ENCODE measurements at places on chromosomes 11 and 22.
A peak's percentile ranks its signal among the peaks of the same experiment; 100 is the strongest.

DNA sequence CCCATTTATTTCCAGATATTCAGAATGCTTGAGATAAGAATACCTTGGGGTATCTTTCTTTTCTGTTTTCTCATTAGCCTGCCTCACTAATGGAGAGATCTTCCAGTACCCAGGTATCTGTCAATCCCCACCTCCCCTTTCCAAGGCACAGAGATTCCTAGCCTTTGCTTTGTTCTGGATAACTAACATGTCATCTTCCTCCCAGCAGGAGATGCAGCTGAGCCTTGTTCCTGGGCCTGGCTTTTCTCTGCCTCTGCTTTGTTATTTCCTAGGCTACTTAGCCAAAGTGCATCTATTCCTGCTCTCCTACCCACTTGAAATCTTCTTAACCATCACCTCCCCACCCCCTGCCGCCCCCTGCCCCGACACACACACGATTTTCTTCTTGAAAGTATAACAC, 297.1 kb downstream of the NELL1 start:
- DNase-seq: no peak

DNA sequence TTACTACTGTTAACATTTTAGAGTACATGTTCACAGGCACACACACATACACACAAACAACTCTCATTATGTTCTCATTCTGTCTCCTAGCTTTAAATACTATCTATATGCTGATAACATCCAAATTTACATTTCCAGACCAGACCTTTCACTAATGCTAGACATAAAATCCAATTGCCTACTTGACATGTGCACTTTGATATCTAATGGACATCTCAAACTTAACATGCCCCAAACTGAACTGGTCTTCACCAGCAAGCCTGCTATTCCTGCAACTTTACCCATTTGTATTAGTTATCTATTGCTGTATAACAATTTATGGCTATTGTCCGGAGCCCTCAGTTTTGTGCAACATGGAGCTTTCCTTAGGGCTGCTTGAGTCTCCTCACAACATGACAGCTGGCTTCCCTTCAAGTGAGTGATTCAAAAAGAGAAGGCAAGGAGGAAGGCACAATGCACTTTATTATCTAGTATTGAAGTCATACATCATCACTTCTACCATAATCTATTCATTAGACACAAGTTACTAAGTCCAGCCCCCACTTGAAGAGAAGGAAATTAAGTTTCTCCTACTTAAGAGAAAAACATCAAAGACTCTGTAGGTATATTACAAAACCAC, 3.0 kb downstream of the SLC36A4 start:
- no peak for DNase-seq

GRCh38 chr11:39804271-39804670, 1655.2 kb downstream of the LRRC4C start:
- DNase-seq: no peak

DNA sequence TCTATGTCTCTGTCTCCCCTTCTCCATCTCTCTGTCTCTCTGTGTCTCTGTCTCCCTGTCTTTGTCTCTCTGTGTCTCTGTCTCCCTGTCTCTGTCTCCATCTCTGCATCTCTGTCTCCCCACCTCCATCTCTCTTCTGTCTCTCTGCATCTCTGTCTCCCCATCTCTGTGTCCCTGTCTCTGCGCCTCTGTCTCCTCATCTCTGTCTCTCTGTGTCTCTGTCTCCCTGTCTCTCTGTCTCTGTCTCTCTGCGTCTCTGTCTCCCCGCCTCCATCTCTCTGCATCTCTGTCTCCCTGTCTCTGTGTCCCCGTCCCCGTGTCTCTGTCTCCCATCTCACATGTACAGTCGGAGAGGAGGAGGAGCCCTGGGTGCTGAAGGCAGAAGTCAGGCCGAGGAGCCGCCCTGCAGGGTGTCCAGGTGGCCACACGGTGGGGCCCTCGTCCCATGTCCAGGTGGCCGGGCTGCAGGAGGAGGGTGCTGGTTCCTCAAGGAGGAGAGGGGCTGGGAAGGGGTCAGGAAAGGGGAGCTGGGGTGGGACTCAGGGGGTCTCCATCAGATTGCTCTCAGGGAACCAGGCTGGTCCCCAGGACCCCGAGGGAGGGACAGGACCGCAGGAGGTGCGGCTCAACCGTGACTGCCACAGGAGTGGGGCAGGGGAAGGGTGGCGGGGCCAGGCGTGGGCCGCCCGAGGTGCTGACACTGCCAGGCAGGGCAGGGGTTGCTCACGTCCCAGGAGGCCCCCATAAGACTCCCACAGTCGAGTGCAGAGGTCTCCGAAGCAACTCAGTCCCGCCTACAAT, 25.6 kb upstream of the TH start:
- peak; percentile 84 for DNase-seq

DNA sequence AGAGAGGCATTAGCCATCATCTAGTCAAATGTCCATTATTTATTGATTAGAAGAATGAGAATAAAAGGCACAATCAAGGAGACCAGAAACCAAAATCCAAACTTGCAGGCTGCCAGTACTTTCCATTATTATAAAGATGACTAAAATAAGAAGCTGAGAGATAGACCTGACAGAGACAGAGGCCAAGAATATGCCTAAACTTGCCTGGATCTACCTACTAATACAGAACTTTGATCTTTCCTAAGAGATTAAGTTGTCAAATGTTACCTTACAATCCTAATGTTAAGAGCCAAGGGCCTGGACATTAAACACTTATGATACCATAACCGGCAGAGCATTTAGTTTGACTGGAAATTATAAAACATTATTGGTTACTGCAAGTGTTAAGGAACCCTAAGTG, 6.2 kb downstream of the LGR4 start:
- DNase-seq: peak; percentile 25

GRCh38 chr22:28142361-28142961, 223.4 kb upstream of the PITPNB start:
- no peak for DNase-seq

DNA sequence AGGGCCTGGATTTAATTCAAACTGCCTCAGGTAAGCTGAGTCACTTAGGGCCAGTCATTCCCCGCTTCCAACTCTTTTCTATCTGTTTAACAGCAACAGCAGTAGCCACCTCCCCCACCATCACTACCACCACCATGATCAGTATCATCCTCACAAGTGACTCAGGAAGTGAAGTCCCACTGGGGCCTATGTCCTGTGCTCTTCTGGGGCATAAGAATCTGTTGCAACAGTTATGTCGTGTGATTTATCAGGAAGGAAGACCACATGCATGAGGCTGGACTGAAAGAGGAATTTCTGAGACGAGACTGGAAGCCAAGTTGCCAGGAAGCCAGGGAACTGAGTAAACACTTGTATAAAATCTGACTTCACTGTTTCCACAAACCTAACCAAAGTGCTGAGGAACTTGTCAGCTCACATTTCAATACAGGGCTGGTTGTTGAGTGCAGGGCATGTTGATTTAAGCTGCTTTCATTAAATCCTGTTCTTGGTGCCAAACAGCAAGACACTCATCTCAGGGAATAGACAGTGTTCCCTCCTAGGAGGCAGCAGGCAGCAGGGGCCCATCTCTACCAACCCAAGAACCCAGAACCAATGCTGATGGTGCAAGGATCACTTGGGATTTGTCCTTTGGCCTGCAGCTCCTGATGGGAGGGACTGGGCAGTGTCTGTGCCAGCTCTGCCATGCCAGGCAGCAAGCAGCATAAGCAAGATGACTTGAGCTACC, 226.7 kb upstream of the NARS2 start:
- DNase-seq: peak; percentile 26

- peak; percentile 36 for DNase-seq
Measured at GRCh38 chr22:35838855-35839576, 121.3 kb downstream of the APOL5 start.

- peak; percentile 41 for DNase-seq
Measured at GRCh38 chr22:35045451-35045850, 20.5 kb upstream of the ISX start.

- no peak for DNase-seq
Measured at GRCh38 chr11:90747057-90747456, 524.2 kb upstream of the CHORDC1 start.

DNA sequence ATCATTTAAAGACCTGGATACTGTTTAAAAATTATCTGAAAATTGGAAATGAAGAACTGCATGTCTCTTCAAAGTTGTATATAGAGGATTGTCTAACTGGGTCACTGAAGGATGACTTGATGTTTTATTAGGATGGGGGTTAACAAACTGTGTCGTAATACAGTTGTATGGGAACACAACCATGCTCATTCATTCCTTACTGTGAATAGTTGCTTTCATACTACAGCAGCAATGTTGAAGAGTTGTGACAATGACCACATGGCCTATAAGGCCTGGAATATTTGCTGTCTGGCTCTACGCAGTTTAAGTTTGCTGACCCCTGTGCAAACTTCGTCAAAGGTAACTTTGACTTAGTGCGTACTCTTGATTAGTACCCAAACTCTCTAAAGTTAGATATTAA, 38.4 kb downstream of the FDX1 start:
- DNase-seq: no peak

GRCh38 chr11:60762851-60763691, 6.4 kb downstream of the MS4A15 start:
- DNase-seq: peak; percentile 51

GRCh38 chr11:84290647-84291046, 1004.5 kb upstream of the CCDC90B start:
- no peak for DNase-seq

- no peak for DNase-seq
Measured at GRCh38 chr11:125264100-125265022, 99.8 kb downstream of the PKNOX2 start.

DNA sequence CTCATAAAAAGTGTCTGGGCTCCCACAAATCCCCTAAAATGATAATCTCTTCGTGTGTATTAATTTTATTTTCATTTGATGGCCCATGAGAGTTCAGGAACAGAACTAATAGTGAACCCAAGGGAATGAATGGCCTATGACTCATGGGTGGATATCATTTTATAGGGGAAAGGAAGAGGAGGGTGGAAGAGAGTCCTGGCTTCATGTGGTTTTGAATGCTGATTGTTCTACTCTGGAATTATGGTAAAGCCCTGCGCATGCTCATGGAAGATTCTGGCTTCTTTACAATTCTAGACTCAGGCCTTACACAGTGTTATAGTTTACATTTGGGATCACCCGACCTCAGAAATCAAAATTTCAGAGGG, 35.2 kb downstream of the MAML2 start:
- no peak for DNase-seq

DNA sequence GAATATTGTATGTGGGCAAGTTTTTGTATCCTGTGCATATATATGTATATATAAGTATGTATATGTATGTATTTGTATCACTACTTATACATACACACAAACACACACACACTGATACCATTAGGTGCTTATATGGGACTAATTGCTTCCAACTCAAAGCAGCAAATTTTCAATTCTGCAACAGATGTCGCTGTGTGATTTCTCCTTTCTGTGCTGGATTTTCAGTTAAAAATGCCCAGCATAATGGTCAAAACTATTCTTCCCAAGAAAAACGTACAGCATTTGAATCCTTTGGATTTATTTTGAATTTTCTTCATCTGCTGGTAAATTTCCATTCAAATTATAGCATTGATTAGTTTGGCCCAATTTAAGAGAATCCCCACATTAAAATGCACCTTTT, 4.3 kb downstream of the CADM1 start:
- no peak for DNase-seq

GRCh38 chr11:115146425-115146824, 357.8 kb downstream of the CADM1 start:
- DNase-seq: no peak

- peak; percentile 71 for DNase-seq
Measured at GRCh38 chr11:105673089-105673488, 63.2 kb downstream of the GRIA4 start.

- no peak for DNase-seq
Measured at GRCh38 chr11:134349802-134350355, 18.1 kb downstream of the GLB1L2 start.

- peak; percentile 87 for DNase-seq
Measured at GRCh38 chr11:117226388-117227385, 5.2 kb downstream of the PCSK7 start.

GRCh38 chr11:45924927-45925326, 2.5 kb downstream of the LARGE2 start:
- no peak for DNase-seq

- DNase-seq: no peak
Measured at GRCh38 chr22:44147821-44148574, 32.7 kb upstream of the PARVG start.

DNA sequence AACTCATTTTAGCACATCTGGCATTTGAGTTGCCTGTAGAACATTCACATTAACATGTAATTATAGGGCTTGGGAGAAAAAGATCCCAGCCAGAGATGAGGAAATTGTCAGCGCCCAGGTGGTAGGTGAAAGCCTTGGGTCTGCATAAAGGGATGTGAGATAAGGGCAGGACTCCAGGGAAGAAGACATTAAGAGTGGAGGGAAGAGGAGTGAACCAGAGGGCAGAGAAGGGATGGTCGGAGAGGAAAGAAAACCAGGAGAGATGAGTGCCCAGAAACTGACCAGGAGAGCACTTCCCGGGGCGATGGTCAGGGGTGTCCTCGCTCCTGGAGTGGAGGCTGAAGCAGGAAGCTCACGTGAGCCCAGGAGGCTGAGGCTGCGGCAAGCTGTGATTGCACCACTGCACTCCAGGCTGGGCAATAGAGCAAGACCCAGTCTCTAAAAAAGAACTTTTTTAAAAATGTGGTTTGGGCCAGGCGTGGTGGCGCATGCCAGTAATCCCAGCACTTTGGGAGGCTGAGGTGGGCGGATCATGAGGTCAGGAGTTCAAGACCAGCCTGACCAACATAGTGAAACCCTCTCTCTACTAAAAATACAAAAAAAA, 20.3 kb upstream of the DGKZ start:
- no peak for DNase-seq

- no peak for DNase-seq
Measured at GRCh38 chr11:68714060-68714856, 29.9 kb downstream of the GAL start.

DNA sequence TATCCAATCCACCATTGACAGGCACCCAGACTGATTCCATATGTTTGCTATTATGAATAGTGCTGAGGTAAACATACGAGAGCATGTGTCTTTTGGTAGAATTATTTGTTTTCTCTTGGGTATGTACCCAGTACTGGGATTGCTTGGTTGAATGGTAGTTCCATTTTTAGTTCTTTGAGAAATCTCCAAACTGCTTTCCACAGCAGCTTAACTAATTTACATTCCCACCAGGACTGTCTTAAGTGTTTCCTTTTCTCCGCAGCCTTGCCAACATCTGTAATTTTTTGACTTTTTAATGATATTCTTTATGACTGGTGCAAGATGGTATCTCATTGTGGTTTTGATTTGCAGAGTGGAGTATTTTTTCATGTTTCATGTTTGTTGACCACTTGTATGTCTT, 8.3 kb downstream of the FDX1 start:
- DNase-seq: no peak

- no peak for DNase-seq
Measured at GRCh38 chr22:22397292-22397870, 111.2 kb downstream of the ZNF280B start.

GRCh38 chr11:102553835-102554282, 23.3 kb upstream of the MMP7 start:
- no peak for DNase-seq

DNA sequence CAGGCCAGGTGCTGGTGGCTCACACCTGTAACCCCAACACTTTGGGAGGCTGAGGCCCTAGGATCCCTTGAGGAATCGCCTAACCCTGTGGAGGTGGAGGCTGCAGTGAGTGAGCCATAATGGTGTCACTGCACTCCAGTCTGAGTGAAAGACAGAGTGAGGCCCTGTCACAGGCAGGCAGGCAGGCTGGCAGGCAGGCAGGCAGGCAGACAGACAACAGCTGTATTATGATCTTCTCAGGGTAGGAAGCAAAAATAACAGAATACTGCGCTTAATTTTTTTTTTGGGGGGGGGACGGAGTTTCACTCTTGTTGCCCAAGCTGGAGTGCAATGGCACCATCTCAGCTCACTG, 3901.6 kb upstream of the OR11H1 start:
- no peak for DNase-seq

GRCh38 chr22:48347311-48347710, 1480.4 kb downstream of the BRD1 start:
- DNase-seq: no peak

Measured in small intestine (tissue), 16 donors.